ENCODE measurements at places on chromosomes 6 and 20. TPM values are rescaled to one million over a fixed set of nuclear protein-coding genes. Genes with fewer than 3 reads are reported as not detected.
A peak's percentile ranks its signal among the peaks of the same experiment; 100 is the strongest.

DNA sequence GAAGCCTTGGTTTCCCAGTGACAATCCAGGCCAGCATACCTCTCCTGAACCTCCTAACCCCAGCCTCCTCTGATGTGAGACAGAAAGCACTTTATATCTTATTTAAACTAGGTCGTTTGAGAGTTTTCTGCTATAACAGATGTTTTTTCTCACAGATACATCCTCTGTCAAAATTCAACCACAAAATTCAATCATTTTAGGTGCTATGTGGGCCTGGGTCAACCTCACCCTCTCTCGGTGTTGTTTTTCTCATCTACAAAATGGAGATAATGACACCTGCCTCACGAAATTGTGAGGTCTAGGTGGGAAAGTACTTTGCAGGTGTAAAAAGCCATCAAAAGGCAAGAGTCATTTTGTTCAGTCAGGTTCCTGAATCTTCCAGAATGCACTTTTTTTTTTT, 46.2 kb upstream of the NFATC2 start:
- DNase-seq, result no peak

Gene CNR1
- not detected for total RNA-seq

GRCh38 chr6:37172912-37173492, 3.0 kb downstream of the PIM1 start:
- DNase-seq, result no peak

DNA sequence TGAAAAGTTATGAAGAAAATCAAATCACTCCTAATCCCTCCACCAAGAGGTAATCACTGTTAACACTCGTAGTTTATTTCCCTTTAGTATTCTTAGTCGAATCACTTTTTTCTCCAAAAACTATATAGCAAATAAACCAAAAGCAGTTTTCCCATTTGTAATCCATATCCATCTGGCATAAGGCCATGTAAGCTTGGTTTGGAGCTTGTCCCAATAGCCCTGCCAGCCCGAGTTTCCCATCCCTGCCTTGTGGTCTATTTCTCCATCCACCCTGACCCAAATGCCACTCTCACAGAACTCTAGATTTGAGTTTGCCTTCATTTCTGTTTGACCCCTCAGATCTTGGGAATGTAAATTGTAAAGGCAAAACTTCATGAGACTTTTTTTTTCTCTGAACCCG, 71.8 kb upstream of the DSP start:
- DNase-seq, result peak; percentile 49

GRCh38 chr6:44008821-44009370, 118.4 kb downstream of the MRPL14 start:
- no peak for DNase-seq

DNA sequence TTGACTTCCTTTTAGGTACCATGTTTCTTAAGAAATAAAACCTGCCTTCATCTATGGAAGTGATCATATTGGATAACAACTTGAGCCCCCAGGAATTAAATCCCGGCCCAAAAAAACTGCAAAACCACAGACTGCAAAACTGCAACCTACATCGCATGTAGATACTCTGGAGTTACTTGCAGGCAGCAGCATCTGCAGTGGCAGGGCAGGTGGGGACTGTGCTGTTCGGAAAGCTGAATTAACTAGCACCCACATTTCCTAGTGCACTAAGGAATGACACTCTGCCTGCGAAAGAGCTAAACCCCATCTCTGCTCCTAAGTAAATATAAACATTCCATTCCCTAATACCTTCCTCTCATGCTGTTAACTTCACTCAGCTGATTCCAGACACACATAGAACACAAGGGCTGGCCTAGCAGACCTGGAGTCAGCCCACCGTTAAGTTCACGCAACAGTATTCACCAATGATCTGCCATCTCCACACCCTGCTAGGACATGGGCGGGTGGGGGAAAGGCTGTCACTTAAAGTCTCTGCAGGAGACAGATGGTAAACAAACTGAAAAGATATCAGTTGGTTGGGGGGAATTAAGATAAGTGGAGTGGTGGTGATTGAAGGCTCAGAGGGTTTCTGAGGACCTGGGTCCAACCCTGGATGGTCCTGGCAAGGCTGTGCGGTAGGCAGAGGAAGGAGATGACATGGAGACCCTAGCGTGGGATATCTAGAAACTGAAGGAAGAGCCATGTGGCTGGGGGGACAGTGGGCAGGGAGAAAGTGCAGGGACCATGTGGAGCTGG, 128.4 kb downstream of the SYCP2 start:
- DNase-seq, result no peak

GRCh38 chr20:55947701-55948100, 57.6 kb downstream of the CBLN4 start:
- no peak for DNase-seq

GRCh38 chr20:15848995-15849610, 724.1 kb downstream of the KIF16B start:
- DNase-seq, result no peak

GRCh38 chr6:15399641-15400470, 154.0 kb downstream of the JARID2 start:
- DNase-seq, result peak; percentile 88

GRCh38 chr6:114085211-114085610, 114.3 kb upstream of the HDAC2 start:
- no peak for DNase-seq

Data from fibroblast of villous mesenchyme (primary cell).